ENCODE measurements at places on chromosomes 5 and 9.
A peak's percentile ranks its signal among the peaks of the same experiment; 100 is the strongest.

GRCh38 chr9:109640580-109641371 is 139.2 kb upstream of the PALM2AKAP2 start:
- DNase-seq: peak; percentile 88

DNA sequence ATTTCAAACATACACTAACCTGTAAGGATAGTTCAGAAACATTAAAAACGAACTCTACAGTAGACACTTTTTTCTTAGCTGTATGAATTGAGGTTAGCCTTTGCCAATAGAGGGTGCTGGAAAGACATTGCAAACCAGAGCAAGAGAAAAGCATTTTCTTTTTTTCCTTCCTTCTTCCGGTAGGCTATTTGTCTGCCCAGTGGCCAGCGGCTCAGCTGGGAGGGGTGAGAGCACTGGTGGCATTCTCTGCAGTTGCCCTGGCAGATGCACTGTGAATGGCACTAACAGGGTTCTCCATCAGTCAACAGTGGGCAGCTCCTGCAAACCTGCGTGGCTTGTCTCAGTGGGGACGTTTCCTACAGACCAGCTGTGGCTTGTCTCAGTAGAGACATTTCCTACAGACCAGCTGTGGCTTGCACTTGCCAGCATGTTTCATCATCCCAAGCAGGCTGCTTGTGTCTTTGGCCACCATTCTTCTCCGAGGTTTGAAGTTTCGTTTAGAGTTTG is 984.5 kb upstream of the CDH18 start:
- peak; percentile 22 for DNase-seq

GRCh38 chr9:88905506-88905905 is 85.8 kb upstream of the S1PR3 start:
- DNase-seq: no peak

DNA sequence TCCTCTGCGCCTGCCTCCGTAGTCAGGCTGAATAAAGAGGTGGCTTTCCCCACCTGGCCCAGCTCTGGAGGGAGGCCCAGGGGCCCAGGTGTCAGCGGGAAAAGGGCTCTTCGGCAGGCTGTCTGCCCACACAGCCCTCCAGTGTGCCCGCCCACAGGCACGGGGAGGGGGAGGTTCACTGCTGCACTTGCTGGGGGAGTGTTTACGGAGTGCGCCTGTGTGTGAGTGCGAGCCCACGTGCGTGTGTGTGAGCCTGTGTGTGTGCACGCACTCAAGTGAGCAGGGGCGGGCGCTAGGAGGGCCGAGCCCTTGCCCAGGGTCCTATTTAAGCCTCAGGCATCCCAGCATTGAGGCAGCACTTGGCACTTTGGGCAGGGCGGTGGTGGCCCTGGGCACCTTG is 10.9 kb downstream of the DNLZ start:
- DNase-seq: no peak

GRCh38 chr9:109316207-109316640 is 4.6 kb downstream of the EPB41L4B start:
- DNase-seq: no peak

GRCh38 chr5:142969624-142970439 is 199.7 kb downstream of the ARHGAP26 start:
- no peak for DNase-seq

DNA sequence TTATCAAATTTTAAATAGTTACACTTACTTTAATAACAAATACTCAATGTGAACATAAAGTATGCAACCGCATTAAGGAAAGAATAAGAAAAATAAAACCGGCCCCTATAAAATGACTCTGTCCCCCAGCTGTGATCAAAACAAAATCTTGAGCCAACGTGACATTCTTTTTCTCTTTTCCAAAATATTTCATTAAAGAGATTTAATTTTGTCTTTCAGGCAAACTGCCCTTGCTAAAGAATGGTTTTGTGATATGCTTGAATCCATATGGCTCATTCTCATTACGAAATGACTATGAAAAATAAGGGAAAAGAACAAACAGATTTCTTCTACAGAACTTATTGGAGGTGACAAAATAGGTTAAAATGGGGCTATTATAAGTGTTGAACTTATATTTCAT is 197.0 kb downstream of the NR2F1-AS1 start:
- no peak for DNase-seq

DNA sequence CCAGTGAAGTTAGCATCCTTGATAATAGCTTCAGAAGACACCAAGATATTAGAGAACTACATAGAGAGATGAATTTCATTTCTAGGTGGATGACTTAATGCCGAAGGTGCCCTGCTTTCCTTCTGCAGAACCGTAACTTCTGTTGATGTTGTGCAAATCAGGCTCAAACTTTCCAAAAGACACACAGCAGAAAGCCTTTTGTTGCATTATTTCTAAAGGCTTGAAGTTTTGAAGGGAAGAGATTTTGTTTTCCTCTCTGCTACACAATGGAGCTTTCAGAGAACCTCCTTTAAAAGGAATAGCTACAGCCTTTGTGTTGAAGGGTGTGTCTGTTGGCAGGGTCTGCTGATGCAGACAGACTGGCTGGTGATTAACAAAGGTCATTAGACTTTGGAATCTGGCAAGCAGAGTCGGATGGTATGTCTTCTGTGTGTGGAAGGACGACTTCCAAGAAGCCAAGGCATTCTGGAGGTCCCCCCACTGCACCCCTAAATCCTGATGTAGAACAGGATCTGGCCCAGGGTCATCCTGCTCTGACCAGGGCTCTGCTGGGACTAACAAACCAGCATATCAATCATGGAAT is 57.8 kb downstream of the ZNF462 start:
- DNase-seq: no peak

Data from glutamatergic neuron (in vitro differentiated cells).